ENCODE measurements at places on chromosomes 1 and 21.

GRCh38 chr1:67175530-67176087 is 9.4 kb downstream of the IL23R start:
- DNase-seq: no peak

- no peak for DNase-seq
Observed at GRCh38 chr21:45105906-45106485, 31.6 kb downstream of the ADARB1 start.

GRCh38 chr1:155892796-155893195 is 18.4 kb downstream of the RIT1 start:
- DNase-seq: no peak

DNA sequence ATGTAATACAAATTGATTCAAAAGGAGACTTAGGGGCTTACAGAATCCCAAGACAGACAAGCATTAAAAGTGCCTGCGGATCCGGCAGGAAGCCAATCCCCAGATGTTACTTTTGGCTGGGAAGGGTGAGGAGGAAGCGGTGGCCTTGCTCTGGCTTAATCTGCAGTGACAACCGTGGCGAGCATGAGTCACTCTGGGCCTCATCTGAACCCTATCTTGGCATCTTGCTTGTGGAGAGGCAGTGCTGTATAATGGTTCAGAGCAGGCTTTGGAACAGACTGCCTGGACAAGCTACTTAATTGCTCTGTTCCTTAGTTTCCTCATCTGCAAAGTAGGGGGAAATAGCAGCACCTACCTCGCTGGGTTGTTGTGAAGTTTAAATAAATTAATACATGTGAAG is 74.1 kb downstream of the XCL2 start:
- no peak for DNase-seq

DNA sequence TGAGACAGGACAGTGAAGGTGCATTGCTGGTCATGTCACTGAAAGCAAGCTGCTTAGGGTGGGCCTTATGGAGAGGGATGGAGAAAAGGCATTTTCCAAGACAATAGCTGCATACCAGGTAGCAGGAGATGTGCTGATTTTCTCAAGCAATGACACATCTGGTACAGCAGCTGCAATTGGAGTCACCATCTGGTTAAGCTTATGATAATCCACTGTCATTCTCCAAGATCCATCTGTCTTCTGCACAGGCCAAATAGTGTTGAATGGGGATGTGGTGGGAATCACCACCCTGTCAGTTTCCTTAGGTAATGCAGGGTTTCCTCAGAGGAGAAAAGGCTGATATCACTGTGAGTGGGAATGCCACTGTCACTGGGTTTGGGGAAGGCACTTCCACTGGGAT is 54.6 kb downstream of the ADSS2 start:
- no peak for DNase-seq

DNA sequence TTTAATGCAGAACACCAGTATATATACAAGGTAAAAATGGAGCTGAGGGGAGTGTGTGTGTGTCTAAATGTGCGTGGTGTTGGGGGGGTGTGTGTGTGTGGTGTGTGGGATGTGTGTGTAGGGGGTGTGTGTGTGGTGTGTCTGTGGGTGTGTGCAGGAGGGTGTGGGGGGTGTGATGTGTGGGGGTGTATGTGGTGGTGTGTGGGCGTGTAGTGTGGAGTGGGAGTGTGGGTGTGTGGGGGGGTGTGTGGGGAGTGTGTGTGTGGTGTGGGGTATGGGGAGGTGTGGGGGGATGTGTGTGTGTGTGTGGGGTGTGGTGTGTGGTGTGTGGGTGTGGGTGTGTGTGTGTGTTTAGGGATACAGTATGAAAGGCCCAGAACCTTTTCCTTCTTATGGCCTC is 202.3 kb upstream of the CACYBP start:
- no peak for DNase-seq

DNA sequence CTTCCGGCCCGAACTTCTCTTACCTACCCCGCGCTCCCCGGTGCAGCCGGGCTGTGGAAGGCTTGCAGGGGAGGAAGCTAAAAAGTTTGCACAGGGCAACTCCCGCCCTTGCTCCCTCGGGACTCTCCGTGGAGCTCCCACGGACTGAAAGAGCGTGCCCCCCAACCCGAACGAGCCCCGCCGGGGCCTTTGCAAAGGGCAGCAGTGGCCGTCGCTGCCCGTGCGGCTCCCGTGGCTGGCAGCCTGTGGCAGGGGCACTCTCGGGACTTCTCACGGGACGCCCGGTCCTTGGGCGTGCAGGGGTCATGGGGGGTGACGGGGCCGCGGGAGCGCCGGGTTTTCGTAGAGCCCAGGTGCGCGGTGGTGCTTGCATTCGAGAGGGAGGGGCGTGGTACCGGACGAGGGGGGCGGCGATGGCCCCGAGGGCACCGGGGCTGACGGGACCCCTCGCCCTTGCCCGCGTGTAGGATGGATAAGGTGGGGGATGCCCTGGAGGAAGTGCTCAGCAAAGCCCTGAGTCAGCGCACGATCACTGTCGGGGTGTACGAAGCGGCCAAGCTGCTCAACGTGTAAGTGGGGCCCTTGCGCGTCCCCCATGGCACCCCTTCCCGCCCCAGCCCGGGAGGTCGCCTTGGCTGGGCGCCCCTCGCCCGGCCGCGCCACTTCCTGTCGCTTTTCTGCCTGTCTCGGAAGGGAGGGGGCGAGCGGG is 711 bp downstream of the GADD45A start:
- DNase-seq: no peak

DNA sequence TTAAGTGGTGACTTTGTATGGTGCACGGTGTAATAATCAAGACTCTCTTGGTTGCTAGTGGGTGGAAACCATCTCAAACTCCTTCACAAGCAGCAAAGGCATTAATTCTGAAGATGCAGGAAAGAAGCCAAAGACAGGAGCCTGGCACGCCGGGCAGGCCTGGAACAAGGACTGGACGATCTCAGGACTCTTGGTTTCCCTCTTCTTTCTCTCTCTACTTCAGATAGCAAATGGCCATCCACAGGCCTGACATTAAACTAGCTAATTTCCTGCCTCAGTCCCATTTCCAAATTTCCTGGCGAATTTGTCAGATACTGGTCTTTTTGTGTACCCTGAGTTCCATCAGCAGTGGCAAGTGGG is 28.2 kb downstream of the STYXL2 start:
- DNase-seq: no peak

DNA sequence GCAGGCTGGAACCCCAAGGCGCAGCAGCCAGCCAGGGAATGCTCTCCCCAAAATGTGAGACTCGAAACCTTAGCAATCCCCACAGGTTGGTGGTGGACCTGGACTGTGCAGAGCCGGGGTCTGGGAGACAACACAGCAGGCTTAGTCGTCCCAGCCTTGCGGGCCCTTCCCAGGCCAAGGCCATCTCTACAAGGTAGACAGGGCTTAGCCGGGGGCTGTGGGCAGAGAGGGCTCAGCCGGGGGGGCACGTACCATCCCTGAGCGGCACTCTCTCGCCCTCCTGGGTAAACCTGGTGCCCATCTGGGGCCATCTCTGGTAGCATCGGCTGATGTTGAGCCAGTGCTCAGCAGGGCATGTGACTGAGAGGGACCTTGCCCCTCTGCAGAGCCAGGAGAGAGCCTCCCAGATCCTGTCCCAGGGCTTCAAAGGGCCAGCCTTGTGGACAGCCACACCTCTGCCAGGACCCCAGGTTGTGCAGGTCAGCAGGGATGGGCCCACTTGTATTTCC is 2.2 kb upstream of the ACTRT2 start:
- no peak for DNase-seq

DNA sequence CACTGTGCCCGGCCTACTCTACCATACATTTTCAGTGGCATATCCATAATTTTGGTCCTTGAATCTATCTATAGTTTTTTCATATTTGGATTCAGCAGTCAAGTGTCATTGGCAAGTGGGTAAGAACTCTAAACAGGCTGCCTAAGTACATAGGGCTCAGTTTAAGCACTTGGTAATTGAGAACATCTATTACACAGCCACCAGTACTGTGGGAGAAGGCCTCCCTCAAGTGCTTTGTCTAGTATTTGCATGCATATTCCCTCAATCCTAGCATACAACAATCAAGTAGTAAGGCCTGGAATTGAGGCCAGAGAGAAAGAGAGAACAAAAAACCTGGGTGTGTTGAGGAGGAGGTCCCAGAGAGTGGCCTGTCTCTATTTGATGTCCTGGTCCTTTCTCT is 325.2 kb downstream of the USP25 start:
- DNase-seq: no peak

DNA sequence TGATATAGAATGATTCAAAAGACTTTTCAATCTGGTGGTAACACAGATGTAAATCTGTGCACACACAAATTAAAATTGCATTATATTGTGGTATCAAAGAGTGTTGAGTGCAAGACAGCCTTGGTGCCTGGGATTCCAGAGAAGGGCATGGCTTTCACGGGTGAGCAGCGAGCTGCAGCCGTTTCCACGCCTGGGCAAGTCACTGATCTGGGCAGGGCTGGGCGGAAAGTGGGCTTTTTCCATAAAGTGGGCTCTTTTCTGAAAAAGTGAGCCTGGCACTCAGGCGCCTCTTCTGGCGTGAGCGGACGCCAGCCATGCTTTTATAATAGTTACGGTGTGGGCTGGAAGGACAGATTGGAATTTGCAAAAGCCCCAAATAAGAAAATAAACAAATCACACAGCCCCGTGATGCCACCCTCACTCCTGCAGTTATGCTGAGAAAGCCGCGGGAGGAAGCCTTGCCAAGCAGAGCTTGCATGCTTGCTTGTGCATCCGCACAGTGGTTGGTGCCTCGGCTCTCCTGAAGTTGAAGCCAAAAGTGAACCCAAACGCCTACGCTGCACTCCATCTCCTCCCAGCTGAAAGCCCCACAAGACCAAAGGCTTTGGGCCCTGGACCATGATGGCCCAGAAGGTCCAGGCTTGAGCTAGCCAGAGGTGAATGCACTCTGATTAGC is 7.1 kb upstream of the C1orf115 start:
- no peak for DNase-seq

GRCh38 chr1:1806890-1807289 is 28.6 kb upstream of the NADK start:
- DNase-seq: no peak

GRCh38 chr1:212556822-212557549 is 51.6 kb upstream of the ATF3 start:
- no peak for DNase-seq

- no peak for DNase-seq
Observed at GRCh38 chr1:116869611-116870010, 40.1 kb upstream of the PTGFRN start.

DNA sequence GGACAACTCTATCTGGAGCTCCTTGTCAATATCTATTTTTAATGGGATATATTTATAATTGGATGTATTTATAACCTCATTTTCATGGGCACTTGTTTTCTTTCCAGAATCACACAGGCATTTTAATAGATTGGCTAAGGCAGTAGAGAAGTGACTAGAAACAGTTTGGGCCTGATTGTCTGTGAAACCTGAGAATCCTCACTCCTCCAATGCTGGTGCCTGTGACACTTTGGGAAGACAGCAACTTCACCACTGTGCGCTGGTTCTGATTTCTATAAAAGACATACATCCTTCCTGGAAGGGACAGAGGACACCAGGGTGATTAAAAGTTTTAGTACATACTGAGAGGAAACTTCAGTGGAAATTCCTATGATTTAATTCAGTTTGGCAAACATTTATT is 39.6 kb upstream of the RXRG start:
- DNase-seq: no peak

DNA sequence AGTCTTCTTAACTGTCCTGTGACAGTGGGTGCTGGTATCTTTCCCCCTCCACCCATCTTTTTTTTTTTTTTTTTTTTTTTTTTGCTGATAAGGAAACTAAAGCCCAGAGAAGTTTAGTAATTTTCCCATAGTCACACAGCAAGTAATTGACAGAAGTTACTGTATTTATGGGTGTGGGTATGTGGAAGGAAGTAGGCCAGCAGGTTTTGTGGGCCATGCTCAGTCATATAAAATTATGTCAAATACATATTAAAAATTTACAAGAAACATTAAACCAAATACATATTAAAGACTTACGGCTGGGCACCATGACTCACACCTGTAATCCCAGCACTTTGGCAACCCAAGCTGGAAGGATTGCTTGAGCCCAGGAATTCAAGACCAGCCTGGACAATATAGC is 51.5 kb downstream of the KAZN start:
- DNase-seq: no peak

DNA sequence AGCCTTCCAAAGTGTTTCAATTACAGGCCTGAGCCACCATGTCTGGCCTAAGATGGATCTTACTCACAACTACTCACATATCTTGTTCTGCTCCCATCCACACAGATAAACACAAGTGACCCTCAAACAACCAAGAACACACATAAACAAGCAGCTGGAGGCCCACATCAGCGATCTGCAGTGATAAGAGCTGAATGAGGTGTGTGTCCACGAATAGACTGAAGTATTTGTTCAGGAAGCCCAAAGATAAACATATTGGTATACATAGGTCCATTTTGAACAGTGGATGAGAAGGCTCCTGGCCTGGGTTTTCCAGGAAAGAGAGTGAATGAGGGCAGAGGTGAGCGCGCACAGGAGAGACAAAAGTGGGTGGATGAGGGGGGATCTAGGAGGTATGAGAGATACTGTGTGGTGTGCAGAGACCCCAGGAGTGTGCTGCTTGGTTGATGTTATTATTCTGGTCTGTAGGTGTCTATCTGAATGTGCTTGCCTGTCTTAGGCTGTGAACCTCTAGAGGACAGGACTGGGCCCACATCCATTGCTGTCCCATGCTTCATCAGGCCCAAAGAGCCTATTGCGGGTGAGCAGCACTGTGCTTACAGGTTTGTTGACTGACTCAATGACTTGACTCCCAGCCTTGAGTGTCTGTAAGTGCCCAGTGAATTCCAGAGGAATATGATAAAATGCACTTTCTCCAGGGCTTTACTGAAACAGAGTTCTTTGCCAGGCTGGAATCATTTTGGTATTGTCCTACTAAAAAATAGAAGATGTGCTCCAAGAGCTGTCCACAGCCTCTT is 79.9 kb upstream of the ATP1A1 start:
- no peak for DNase-seq

GRCh38 chr1:183327434-183328290 is 90.5 kb downstream of the NMNAT2 start:
- no peak for DNase-seq

- no peak for DNase-seq
Observed at GRCh38 chr1:237740846-237741245, 149.9 kb downstream of the ZP4 start.

- DNase-seq: no peak
Observed at GRCh38 chr1:201405484-201405831, 6.3 kb upstream of the LAD1 start.

DNA sequence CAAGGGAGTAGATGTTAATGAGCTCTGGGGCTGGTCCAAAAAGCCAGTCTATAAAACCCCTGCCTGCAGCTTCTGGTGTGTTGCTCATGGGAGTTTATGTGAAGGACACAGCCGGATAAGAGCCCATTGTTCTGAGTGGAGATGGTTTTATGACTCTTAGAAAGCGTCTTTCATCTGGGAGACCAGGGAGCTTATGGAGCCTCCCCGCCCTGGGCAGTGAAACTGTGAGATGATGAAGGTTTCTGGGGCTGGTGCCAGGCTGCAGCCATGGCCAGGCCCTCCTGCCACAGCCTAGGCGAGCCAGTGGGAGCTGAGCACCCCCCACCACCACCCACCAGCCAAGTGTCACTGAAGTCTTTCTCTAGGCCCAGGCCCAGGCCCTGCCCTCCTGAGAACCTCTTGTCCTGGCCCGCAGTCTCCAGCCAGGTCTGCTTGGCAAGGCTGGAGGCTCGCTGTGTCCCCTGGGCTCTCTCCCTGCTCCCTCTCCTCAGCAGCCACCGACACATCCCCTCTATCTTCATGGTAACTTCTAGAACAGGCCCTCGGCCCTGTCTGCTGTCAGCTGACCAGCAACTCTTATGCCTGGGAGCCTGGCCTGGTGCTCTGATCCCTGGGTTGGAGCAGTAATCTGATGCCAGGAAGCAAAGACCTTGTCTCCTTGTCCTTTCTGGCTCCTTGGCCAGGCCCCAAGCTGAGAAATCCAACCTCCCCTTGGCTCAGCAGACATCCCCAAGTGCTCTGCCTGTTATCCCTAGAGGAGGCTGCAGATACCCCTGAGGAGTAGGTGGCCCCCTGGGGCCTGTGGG is 7.6 kb upstream of the ARHGEF10L start:
- peak; percentile 76 for DNase-seq

Measured in retinal pigment epithelial cell (primary cell).